ENCODE measurements at places on chromosomes 4 and X. TPM values are rescaled to one million over a fixed set of nuclear protein-coding genes. Genes with fewer than 3 reads are reported as not detected.

Gene CFP
- 3.1 TPM for polyA plus RNA-seq

DNA sequence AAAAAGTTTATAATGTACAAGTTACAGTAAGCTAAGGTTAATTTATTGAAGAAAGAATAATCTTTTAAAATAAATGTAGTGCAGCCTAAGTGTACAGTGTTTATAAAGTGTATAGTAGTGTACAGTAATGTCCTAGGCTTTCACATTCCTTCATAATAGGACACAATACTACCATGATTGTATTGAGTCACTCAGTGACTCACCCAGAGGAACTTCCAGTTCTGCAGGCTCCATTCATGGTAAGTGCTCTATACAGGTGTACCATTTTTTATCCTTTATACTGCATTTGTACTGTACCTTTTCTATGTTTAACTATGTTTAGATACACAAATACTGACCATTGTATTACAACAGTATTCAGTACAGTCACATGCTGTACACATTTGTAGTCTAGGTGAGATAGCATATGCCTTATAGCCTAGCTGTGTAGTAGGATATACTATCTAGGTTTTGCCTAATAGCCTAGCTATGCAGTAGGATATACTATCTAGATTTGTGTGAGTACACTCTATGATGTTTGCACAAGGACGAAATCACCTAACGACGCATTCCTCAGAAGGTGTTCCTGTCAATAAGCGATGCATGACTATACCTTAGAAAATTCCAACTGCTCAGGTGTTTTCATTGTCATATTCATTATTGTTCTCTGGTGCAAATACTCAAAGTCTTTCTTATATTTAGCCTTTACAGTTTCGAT lies 5.5 kb upstream of the TMEM255A start:
- no peak overlapping the region for H3K27ac ChIP-seq
- H3K4me3 ChIP-seq, result no peak overlapping the region
- no peaks in the 10 kb centered on the region for H3K36me3 ChIP-seq
- H3K27me3 ChIP-seq, result peaks cover 22% of the 10 kb centered on the region

- H3K27me3 ChIP-seq, result no peaks in the 10 kb centered on the region
- DNase-seq, result no peak
- H3K36me3 ChIP-seq, result no peaks in the 10 kb centered on the region
- H3K4me3 ChIP-seq, result no peak overlapping the region
- H3K27ac ChIP-seq, result peak overlapping the region; percentile 67
Observed at GRCh38 chrX:133401536-133401935, 13.8 kb downstream of the GPC4 start.

GRCh38 chr4:122921971-122922876 lies at the start of gene NUDT6:
Gene NUDT6 (minus strand): TSS chr4:122922597. CDS start chr4:122922572, 25 bp downstream.
- H3K27me3 ChIP-seq, result no peaks in the 10 kb centered on the region
- no peaks in the 10 kb centered on the region for H3K4me1 ChIP-seq
- no peaks in the 10 kb centered on the region for H3K36me3 ChIP-seq
- H3K27ac ChIP-seq, result peak within 1 kb of the TSS; percentile 75
- peak; percentile 87 for DNase-seq

DNA sequence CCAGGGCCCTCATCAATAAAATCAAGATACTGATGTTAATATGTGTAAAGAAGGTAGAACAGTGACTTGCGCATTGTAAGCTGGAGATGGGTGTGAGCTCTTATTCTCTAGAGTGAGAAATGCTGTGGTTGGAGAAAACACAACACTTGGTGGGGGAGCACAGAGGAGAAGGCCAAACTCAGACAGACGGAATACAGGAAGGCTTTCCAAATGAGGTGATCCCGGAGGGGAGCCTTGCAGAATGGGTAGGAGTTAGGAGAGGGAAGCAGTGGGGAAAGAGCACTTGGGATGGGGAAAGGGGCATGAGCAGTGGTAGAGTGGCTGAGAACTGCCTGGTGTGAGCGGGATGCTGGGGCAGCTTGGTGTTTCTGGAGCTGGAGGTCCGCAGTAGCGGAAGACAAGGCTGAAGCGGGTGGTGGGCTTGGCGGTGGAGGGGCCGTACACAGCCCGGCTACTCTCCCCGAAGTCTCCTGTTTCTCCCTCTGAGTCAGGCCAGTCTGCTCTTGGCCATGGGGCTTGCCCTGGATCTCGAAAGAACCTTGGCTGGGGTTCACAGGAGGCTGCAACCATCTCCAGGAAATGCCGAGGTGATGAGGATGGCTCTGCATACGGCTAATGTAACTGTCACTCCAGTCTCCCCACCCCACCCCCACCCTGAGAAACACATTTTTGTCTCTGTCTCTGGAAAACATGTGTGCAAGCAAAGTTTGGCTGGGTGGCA lies 11.3 kb upstream of the PLAC1 start:
- no peak for DNase-seq
- H3K4me1 ChIP-seq, result no peaks in the 10 kb centered on the region
- H3K4me3 ChIP-seq, result no peak overlapping the region
- peak overlapping the region; percentile 44 for H3K27ac ChIP-seq

Gene FMR1NB
- not detected for polyA plus RNA-seq

GRCh38 chrX:69025802-69026301 lies 139.4 kb downstream of the PJA1 start:
- H3K4me1 ChIP-seq, result peaks cover 26% of the 10 kb centered on the region
- H3K4me3 ChIP-seq, result no peak overlapping the region
- H3K27me3 ChIP-seq, result peaks cover 9% of the 10 kb centered on the region
- DNase-seq, result peak; percentile 3

Gene CSAG1
- not detected for polyA plus RNA-seq

GRCh38 chr4:55730280-55730931 lies 89.2 kb upstream of the EXOC1L start:
- H3K27ac ChIP-seq, result no peak overlapping the region
- no peaks in the 10 kb centered on the region for H3K27me3 ChIP-seq
- no peaks in the 10 kb centered on the region for H3K4me1 ChIP-seq
- DNase-seq, result no peak
- no peak overlapping the region for H3K4me3 ChIP-seq

- H3K4me1 ChIP-seq, result no peaks in the 10 kb centered on the region
- no peaks in the 10 kb centered on the region for H3K36me3 ChIP-seq
- no peaks in the 10 kb centered on the region for H3K27me3 ChIP-seq
- no peak for DNase-seq
- H3K27ac ChIP-seq, result no peak overlapping the region
- H3K4me3 ChIP-seq, result no peak overlapping the region
Observed at GRCh38 chr4:138645289-138645688, 370.3 kb upstream of the NOCT start.

GRCh38 chr4:87011340-87012034 lies 76.7 kb downstream of the AFF1 start:
- DNase-seq, result no peak
- peak overlapping the region; percentile 65 for H3K27ac ChIP-seq
- H3K4me3 ChIP-seq, result no peak overlapping the region
- H3K36me3 ChIP-seq, result no peaks in the 10 kb centered on the region

GRCh38 chr4:86557526-86557925 lies 36.6 kb upstream of the PTPN13 start:
- H3K27ac ChIP-seq, result no peak overlapping the region
- no peaks in the 10 kb centered on the region for H3K4me1 ChIP-seq
- H3K4me3 ChIP-seq, result no peak overlapping the region
- DNase-seq, result no peak

DNA sequence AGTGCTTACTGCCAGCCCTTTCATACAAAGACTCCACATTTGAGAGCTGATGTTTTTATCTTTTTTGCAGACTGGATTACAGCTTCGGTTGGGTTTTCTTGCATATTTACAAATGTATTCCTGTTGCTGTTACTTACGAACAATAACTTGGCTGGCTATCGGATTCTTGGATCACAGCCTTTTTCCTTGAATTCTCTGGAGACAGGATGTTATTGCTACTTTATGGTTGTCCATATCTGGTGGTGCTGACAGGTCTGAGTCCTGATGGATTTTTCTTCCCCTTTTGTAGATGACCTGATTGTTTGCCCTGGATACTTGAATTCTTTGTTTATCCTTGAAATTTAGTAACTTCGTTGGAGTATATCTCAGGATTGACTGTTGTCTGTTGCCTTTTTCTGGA lies 77.7 kb downstream of the PDK3 start:
- no peaks in the 10 kb centered on the region for H3K36me3 ChIP-seq
- DNase-seq, result no peak
- no peaks in the 10 kb centered on the region for H3K27me3 ChIP-seq
- H3K4me1 ChIP-seq, result no peaks in the 10 kb centered on the region
- H3K27ac ChIP-seq, result no peak overlapping the region

GRCh38 chr4:38805530-38806145 lies 1.0 kb upstream of the TLR1 start:
- no peaks in the 10 kb centered on the region for H3K27me3 ChIP-seq
- H3K4me3 ChIP-seq, result no peak overlapping the region
- H3K4me1 ChIP-seq, result no peaks in the 10 kb centered on the region
- DNase-seq, result peak; percentile 43

DNA sequence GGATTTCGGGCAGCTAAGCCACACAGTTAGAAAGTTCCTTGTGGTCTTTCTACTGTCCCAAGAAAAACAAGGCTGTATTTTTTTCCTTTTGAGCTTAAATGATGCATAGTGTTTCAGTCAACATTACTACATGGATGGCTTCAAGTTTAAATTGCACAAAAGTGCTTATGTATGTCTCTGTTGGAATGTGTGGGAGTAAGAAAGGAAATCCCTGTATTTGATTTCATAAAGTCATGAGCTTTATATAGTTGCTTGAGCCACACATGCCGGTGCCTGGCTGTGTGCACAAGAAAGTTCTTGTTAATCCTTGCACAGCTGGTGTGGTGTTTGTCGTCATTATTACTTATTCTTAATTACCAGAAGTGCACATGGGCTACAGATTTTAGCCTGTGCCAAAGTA lies 262.2 kb downstream of the ARHGAP10 start:
- H3K36me3 ChIP-seq, result peaks cover 1% of the 10 kb centered on the region
- DNase-seq, result no peak
- no peak overlapping the region for H3K4me3 ChIP-seq
- no peak overlapping the region for H3K27ac ChIP-seq

Gene NWD2
- polyA plus RNA-seq, result not detected

GRCh38 chr4:112318239-112319142 lies 21.3 kb downstream of the ALPK1 start:
- H3K4me3 ChIP-seq, result no peak overlapping the region
- no peak overlapping the region for H3K27ac ChIP-seq
- no peaks in the 10 kb centered on the region for H3K4me1 ChIP-seq
- DNase-seq, result no peak
- H3K36me3 ChIP-seq, result no peaks in the 10 kb centered on the region

Gene SSX2B
- not detected for polyA plus RNA-seq

DNA sequence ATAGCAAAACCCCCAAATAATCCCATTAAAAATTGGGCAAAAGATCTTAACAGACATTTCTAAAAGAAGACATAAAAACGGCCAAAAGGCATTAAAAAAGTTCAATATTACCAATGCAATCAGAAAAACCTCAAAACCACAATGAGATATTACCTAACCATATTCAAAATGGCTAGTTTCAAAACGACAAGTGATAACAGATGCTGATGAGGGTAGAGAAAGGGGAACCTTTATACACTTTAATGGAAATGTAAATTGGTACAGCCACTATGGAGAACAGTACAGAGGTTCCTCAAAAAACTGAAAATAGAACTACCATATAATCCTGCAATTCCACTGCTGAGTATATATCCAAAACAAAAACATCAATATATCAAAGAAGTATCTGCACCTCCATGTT lies 6.2 kb downstream of the AADAT start:
- no peaks in the 10 kb centered on the region for H3K27me3 ChIP-seq
- H3K27ac ChIP-seq, result no peak overlapping the region
- no peak for DNase-seq
- H3K36me3 ChIP-seq, result peaks cover 30% of the 10 kb centered on the region
- peaks cover under 1% of the 10 kb centered on the region for H3K4me1 ChIP-seq
- H3K4me3 ChIP-seq, result no peak overlapping the region

DNA sequence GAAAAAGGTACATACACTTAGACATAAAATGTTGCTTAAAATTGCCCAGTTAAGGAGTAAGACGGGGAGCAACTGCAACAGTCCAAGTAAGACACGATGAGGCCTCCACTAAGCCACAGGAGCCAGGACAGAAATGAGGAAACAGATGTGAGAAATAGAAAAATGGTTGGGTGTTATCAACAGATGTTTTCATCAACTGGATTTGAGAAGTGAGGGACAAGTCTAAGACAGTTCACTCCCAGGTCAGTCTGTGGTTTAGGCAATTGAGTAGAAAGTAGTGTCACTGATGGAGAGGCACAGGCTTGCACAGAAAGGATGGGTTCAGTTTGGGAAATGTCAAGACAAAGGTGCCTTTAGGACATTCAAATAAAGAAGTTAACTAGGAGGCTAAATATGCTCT lies 23.5 kb upstream of the PHF8 start:
- H3K27me3 ChIP-seq, result no peaks in the 10 kb centered on the region
- no peaks in the 10 kb centered on the region for H3K4me1 ChIP-seq
- no peak overlapping the region for H3K4me3 ChIP-seq
- no peak overlapping the region for H3K27ac ChIP-seq
- no peak for DNase-seq

Gene NONO
- 111 TPM for polyA plus RNA-seq

Data from stomach (tissue), 19 donors.